ENCODE measurements at places on chromosomes 5 and 9.
A peak's percentile ranks its signal among the peaks of the same experiment; 100 is the strongest.

GRCh38 chr5:82073179-82073578, 101.4 kb downstream of the ATG10 start:
- DNase-seq, result no peak

DNA sequence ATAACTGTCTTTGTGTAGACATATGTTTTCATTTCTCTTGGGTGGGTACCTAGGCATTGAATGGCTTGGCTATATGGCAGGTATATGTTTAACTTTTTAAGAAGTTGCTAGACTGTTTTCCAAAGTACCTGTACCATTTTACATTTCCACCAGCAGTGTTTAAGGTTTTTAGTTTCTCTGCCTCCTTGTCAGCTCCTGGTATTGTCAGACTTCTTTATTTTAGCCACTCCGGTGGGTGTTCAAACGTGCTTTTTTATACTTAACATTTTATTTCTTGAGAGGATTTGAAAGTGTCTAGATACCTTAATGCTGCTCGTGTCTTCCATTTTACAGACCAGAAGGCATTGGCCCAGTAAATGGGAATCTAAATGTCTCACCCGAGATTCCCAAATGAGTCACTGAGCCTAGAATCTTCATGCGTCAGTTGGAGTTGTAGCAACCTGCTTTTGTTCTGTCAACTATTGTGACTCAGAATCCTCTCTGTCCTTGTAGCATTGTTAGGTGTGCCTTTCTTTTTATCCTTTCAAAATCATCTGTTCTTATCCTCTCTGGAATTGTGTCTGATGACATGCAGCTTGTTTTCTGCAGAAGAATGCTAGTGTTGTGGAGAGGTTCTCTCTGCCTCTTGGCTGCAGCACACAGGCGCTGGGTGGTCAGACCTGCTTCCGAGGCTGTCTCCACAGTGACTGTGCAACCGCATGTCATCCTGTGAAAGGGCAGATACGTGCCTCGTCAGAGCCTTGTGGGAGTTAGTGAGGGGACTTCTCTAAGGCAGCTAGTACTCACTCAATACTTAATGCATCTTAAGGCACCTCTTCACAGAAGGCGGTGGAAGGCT, 291.8 kb downstream of the AOPEP start:
- DNase-seq, result no peak

DNA sequence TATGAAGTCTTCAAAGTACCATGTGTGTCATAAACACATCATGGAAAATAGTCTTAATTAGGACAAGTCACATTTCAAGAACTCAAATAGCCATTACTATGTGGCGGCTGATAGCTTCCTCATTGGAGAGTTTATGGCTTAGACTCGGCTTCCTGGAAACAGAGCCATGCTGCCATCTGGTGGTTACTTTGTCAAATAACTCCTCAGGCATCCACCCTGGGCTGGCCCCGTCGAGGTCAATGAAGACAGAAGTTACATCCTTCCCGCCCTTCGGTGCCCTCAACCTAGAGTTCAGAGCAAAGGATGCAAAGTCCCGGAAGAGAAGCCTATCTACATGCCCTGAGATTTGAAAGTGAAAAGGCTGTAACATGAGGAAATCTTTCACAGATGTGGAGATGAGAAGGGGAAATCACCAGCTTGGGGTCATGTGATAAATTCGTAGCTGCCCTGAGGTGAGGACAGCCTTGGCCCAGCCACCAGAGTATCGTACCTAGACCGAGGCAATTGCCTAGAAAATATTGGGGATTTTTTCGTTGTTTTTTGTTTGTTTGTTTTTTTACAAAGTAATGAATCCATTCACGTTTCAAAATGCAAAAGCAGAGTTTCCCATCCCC, 45.5 kb upstream of the ZNF169 start:
- peak; percentile 77 for DNase-seq

DNA sequence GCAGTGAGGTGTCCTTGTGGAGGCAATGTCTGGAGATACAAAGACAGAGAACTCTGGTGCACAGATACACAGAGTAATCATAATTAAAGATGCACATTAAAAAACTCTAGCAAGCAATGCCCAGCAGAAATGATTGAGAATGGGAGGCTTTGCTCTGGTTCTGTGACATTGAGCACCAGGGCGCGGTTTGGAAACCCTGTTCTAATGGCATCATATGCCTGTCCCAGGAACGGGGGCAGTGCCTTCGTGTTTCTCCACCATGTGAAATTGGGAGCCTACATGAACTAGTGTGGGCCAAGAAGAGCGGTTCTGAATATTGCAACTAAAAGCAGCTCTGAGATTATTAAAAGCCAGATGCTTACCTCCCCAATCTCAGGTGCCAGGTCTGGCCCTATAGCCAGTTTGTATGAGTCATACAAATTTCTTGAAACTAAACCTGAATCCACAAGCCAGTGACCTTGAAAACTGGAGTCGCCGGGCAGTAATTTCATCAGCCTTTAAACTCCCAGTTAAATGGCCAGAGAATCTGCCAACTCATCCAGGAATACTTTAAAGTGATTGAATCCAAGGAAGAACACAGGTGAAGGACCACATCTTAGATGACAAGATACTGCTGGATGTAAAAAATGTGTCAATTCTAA, 22.2 kb upstream of the CTSL start:
- no peak for DNase-seq

DNA sequence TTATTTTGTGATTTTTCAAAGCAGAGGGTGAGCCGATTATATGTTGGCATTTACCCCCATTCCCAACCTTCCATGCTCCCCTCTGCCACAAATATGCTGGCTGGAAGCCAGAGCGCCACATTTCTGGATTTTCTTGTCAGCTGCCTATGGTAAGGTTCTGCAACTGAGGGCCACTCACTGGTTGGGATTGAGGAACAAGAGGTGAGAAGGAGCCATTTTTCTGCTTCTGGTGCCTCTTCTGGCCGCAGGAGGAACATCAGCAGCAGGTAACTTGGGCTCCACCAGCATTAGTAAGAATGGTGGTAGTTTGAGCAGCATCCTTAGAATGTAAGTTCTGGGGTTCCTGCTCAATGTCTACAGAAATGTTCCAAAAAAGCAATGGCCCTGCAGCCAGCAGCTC, 159.5 kb upstream of the MAST4 start:
- no peak for DNase-seq

DNA sequence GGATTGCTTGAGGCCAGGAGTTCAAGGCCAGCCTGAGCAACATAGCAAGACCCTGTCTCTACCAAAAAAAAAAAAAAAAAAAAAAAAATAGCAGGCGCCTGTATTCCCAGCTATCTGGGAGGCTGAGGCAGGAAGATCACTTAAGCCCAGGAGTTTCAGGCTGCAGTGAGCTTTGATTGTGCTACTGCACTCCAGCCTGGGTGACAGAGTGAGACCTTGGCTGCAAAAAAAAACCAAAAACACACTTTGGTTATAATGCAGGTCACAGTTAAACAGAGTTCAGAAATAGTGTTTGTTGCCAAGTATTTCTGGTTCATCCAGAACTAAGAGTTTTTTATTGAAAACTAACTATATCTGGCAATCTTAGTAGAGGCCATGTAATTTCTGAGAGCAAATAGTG, 24.1 kb upstream of the IL6ST start:
- DNase-seq, result no peak

DNA sequence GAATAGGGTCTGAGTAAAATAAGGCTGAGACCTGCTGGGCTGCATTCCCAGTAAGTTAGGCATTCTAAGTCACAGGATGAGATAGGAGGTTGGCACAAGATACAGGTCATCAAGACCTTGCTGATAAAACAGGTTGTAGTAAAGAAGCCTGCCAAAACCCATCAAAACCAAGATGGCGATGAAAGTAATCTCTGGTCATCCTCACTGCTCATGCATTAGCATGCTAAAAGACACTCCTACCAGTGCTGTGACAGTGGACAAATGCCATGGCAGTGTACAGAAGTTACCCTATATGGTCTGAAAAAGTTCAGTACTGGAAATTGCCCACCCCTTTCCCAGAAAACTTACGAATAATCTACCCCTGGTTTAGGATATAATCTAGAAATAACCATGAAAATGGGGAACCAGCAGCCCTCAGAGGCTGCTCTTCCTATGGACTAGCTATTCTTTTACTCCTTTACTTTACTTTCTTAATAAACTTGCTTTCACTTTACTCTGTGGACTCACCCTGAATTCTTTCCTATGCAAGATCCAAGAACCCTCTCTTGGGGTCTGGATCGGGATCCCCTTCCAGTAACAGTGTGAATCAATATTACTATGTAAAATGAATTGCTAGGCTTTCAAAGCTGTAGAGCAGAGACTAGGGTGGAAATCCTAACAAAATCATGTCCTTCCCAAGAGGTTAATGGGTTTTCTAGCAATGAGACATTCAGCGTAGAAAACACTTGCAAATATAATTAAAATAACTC, 257.8 kb downstream of the KIAA0825 start:
- no peak for DNase-seq

- DNase-seq, result no peak
Observed at GRCh38 chr5:16571016-16571415, 45.8 kb downstream of the RETREG1 start.

- DNase-seq, result no peak
Observed at GRCh38 chr5:51650824-51651223, 267.6 kb downstream of the ISL1 start.

DNA sequence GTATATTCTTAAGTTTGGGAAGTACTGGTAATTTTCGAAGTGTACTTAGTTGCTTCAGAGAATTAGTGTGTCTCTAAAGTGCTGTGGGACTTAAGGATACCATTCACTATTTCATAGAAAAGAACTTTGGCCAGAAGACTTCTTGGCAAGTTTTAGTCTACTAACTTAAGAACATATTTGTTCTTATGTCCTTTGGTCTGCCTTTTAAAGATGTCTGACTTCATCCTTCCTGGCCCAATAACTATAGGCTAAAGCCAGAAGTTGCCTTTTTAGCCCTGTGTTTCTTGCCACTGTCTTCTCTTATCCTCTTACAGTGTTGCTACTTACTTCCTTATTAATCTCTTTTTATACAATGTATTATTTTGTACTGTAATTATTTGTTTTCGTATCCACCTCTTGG, 6.3 kb downstream of the RBM27 start:
- no peak for DNase-seq

- no peak for DNase-seq
Observed at GRCh38 chr9:1217076-1217475, 166.9 kb downstream of the DMRT2 start.

DNA sequence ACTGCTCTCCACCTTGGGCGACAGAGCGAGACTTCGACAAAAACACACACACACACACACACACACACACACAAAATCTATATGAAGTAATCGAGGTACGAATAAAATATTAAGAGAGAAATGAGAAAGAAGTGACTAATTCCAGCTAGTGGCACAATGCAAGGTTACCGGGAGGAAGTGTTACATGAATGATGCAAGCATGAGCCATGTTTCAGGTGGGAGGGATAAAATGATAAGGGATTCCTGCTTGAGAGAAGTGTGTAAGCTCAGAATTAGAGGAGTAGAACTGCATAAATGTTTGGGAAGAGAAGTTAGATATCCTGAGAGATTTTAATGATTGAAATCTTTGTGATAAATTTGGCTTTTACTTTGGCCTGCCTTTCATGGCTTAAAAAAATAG, 18.8 kb downstream of the HAPLN1 start:
- no peak for DNase-seq

- no peak for DNase-seq
Observed at GRCh38 chr9:72454871-72455491, 66.4 kb upstream of the TMC1 start.
